ENCODE measurements at places on chromosomes 4 and X.
A peak's percentile ranks its signal among the peaks of the same experiment; 100 is the strongest.

- DNase-seq, result no peak
Measured at GRCh38 chr4:151690876-151691275, 69.9 kb downstream of the GATB start.

DNA sequence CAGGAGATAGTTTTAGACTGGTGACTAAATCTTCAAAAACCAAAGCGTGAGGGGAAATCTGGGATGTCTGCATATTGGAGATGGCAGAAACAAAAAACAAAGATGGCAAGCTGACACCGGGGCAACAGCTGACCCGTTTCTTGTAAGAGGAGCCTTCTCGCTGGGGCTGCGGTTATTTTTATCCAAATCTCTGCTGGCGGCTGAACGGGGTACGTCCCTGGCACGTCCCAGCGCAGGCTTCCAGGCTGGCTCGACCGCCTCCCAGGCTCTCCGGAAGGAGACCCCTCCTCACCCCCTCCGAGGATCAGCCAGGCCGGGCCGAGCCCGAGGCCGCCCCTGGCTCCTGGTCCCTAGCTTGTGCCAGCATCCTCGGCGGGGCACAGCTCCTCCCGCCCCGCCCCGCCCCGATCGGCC, 403 bp downstream of the SGCB start:
- DNase-seq, result peak; percentile 54

DNA sequence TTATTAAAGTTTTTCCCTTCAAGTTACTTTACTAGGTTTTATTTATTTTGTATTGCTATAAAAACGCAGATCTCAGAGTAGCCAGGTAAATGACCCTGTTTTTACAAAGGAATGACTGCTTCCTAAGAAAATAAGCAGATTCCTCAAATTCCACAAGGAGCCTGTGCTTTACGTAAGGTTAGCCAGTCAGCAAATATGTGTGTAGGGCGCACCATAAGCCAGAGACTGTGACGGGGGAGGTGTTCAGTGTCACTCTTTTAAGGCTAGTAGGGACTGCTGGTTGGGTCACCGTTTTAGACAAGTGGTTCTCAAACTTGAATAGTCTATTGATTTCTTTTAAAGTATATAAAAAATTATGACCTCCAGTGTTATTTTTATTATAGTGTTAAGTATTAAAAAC, 119.9 kb downstream of the ANK2 start:
- DNase-seq, result no peak

DNA sequence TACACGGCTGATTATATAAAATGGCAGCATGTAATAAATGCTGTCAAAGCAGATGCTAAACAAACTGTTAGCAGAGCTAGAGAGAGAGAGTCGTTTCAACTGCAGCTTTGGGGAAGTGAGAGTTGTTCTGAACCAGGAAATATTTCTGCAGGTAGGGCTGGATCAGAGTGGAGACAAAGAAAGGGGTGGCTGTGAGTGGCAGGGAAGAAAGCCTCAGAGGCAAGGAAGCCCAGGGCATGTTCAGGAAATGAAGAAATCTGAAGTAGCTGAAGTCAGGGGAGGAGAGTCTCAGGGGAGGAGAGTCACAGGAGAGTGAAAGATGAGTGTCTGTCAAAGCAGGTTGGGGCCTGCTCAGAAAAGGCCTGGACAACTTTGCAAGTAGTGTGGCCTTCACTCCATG, 48.4 kb upstream of the RPS6KA3 start:
- no peak for DNase-seq

DNA sequence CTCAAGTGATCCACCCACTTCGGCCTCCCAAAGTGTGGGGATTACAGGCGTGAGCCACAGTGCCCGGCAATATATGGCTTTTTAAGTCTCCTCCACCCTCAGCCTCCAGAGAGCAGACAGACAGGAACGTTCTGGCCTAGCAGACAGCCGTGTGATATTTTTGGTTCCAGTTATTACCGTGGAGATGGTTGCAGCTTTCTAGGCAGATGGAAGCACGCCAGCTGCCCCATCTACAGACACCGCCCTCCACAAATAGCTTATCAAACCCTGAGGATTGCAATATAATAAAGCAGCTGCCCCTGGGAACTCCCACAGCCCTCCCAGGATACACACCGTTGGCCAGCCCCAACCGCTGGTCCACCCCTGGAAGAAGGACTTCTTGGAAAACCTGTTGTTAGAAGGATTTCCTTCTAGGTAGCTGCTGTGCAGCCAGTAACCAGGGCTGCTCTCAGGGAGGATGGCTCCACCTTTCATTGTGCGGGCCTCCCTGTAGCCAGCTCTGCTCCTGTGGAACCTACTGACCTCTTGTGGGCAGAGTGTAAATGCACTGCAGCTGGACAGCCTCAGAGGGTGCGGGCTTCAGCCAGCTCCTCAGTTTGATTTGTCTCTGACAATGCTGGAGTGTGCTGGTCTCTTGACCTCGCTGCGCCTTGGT, 44.0 kb downstream of the SLC25A5 start:
- peak; percentile 23 for DNase-seq

DNA sequence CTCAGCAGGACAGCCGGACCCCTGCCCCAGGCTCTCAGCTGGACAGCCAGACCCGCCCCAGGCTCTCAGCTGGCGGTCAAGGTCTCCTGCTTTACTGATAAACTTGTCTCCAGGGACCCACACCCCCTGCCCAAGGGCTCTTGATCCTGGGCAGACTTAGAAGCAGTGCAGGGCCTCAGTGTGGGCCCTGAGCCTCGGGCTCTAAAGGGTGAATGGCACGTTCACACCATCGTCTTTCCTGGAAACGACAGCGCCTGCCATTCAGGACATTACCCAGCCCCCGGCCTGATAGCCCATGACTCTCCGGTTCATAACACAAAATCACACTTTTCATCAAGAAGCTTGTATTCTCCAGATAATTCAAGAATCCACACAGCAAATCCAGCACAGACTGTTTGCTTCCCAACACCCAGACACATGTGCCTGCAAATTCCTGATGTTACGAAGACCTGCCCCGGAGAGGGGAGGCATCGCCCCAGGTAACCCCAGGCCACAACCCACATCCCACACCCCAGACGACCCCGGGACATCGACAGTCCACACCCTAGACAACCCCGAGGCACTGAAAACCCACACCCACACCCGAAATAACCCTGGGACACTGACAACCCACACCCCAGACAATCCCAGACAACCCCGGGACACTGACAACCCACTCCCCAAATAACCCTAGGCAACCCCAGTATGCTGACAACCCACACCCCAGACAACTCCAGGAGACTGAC, 136.8 kb downstream of the FAM53A start:
- DNase-seq, result no peak

DNA sequence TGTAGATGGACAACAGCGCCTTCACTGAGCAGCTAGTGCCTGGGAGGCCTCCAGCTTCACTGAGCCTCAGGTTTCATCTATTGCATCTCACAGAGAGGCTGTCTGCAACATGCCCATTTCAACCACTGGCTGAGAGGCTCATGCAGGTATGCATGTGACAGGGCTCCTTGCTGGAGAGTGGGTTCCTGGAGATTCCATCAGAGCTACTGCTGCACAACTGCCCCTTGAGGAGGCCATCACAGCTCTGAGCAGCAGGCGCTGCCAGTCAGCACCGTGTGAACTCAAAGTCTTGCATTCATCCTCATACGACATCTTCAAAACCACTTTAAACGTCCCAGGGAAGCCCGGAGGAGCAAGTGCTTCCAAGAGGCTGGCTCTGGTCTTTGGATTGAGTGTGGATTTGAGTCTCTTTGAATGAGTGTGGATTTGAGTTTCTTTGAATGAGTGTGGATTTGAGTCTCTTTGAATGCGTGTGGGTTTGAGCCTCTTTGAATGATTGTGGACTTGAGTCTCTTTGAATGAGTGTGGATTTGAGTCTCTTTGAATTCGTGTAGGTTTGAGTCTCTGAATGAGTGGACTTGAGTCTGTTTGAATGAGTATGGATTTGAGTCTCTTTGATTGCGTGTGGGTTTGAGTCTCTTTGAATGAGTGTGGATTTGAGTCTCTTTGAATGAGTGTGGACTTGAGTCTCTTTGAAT, 8.7 kb downstream of the P2RY8 start:
- no peak for DNase-seq

DNA sequence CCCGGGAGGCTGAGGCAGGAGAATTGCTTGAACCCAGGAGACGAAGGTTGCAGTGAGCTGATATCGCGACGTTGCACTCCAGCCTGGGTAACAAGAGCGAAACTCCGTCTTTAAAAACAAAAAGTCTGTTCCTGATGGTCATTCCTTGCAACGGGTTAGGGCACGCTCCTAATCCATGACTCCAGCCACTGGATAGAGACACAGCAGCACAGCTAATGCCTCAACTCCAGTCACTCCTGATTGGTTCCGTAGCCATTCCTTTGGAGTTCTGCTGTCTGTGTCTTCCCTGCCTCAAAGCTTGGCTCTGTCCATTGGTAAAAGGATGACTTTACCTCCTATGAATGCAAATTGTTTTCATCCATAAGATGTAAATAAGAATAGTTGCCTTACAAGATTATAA, 44.3 kb upstream of the FAM9A start:
- DNase-seq, result no peak

Data from dorsolateral prefrontal cortex (tissue), 122 donors.